Activated naive CD4-positive, alpha-beta T cell (primary cell): ENCODE measurements at places on chromosomes 6 and 20.

DNA sequence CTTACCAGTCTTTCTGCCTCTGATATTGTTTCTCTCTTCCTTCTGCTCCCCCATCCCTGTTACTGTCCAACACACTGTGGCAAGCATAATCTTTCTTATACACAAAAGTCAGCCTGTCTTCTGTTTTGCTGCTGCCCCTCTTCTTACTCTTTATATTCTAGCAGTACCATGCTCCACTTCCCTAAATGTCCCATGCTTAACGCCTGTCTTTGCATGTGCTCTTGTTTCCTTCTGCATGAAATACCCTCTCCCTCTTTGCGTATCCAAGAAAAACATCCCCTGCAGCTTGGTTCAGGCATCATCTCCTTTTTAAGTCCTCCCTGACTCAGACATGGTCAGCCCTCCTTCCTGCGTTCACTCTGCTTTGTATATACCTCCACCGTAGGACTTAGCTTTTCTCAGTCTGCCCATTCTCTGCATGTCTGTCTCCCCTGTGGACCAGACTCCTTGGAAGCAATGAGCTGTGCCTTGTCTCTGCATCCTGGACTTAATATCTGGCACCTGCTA lies 103.9 kb downstream of the CTNNBL1 start:
- no peak for DNase-seq

- DNase-seq: no peak
Measured at GRCh38 chr6:13528232-13528631, 40.8 kb upstream of the GFOD1 start.

DNA sequence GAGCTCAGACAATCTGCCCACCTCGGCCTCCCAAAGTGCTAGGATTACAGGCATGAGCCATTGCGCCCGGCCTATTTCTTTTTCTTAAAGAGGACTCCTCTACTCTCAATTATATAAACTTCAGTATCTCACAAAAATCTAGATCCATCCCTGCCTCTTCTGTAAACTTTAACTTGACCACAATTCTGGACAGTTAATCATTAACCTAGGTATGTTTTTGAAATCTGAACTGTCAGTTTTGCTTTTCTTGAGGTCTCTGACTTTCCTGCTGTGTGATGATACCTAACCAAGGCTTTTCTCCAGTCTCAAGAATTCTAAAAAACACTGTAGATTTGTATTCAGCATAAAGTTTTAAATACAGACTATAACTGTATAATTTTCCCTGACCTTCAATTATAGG lies 388.2 kb upstream of the SYNCRIP start:
- no peak for DNase-seq

DNA sequence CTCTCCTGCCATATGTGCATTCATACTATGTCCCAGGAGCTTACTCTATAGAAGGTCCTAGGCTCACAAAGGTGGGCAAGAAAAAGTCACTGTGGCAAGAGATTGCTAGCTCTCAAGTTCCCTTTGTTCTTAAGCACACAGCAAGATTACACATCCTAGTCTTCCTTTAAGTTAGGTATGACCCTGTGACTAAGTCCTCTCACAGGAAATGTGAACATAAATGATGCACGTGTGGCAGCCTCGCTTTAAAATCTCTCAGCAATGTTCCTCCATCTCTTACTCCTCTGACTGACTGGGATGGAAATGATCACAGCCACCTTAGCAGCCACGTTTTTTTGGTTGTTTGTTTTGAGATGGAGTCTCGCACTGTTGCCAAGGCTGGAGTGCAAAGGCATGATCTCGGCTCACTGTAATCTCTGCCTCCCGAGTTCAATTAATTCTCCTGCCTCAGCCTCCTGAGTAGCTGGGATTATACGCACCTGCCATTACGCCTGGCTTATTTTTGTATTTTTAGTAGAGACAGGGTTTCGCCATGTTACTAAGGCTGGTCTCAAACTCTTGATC lies 35.7 kb upstream of the HAO1 start:
- DNase-seq: no peak

DNA sequence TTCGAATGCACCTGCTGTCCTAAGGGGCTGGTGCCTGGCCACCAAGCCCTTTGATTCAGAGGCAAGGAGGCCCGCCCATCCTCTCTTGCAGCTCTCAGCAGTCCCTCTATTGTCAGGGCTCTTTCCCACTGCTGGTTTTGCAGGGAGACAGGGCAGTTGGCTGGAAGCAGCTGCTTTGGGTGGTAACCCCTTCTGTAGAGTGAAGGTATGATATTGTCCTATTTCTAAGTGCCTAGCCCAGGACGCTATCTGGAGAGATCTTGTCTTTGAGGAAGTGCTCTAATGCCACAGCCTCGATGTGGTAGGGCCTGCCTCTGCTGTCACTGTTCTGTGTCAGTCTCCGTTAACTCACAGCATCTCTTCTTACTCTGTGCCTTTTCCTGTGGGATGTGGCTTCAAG lies 5.6 kb downstream of the PLCG1 start:
- DNase-seq: no peak

DNA sequence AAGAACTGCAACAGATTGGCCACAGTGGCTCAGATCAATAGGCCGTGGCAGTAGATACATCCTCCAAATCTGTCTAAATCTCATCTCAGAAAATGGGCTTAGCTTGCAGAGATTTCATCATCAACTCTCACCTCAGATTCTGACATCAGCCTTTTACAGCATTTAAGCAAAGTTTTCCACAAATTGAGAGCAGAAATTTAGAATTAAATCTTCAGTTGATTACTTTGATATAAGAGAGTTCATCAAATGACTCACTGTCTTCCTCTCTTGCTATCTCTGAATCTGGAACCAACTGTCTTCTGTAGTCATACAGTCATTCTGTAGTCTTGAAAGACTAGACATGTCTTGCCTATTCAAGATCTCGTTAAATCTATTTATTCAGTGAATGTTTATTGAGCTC lies 45.2 kb upstream of the CTAGE9 start:
- no peak for DNase-seq

- no peak for DNase-seq
Measured at GRCh38 chr6:127115746-127116145, 2.7 kb upstream of the RSPO3 start.

GRCh38 chr6:52984247-52984646 lies 10.8 kb downstream of the GSTA4 start:
- DNase-seq: no peak

DNA sequence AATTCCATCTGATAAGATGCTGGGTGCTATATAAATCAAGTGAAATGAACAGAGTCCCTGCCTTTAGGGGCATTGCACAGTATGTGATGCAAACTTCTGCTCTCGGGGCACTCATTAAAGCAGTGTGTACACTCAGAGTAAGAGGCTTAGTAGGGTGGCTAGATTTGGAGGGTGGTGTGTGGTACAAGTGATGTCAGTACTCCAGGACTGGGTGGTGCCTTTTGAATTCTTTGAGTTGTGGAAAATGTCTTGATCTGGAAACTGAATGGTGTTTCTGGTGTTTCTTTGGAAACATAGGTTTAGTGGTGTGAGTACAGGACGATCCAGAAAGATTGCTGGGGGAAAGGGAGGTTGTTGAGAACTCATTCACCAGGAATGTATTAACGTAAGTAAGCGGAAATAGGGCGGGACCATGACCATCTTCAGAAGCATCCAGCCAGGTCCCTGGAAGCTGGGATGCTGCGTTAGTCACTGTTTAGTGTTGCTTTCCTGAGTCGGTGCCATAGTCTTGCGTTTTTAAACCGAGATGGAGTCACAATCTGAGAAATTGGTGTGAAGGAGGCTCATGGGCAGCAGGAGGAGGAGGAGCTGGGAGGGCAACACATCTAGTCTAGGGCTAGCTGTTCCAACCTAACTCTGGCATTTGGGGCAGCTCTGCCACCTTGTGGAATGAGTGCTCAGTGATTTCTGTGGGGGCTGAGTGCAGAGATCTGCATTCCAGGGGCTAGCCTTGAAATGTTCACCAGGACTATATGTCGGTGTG lies 70.3 kb downstream of the SCAND1 start:
- DNase-seq: peak; percentile 36
